ENCODE measurements at places on chromosomes 11 and 22.

- no peak for DNase-seq
These were observed 82.6 kb downstream of the SLC1A2 start for GRCh38 chr11:35336726-35337125.

- DNase-seq, result no peak
These were observed 64.4 kb downstream of the FAM76B start for GRCh38 chr11:95725196-95725595.

DNA sequence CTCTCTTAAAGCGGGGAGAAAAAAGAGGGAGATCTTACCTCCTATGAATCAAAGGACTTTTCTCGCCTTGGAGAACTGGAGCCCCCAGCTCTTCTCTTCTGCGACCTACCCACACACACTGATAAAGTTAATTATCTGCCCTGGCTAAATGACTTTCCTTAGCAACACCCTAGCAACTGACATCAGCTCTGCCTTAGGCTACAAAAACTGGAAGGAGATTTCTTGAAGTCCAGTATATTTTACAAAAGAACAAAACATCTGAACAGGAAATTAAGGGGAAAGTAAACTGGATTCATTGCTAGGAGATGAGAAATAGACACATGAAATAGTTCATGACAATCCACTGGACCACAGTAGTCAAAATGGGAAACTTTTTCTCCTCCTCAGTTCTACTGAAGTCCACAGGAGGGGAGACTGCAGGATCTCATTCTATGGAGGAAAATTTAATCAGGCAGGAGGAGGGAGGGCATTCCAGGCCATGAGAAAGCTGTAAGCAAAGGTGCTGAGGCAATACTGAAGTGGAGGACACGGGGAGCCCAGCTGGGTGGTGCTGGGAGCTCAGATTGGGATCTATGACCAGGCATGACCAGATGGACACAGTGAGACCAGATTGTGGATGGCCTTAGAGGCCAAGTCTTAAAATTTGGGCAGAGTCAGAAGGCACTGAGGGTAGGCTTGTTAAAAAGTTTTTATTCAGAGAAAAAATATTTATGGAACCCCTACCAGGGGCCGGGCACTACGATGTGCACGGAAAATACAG is 3.7 kb upstream of the SPON1 start:
- DNase-seq, result no peak

DNA sequence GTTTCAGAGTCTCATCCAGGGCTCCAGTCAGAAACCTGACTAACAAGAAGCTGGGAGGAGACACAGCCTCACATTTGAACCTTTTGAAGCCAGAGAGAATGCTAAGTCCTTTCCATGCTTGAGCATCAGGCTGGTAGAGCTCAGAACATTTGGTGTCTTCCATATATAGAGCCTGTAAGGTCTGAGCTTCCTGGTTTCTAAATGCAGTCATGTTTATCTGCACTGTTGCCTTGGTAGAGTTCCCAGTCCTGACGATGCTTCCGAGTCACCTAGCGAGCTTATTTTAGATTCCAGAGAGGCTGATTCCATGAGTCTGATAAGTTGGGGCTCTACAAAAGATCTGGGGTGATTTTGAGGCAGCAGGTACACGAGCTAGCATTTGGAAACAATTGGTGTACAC is 68.4 kb upstream of the SORL1 start:
- DNase-seq, result no peak

DNA sequence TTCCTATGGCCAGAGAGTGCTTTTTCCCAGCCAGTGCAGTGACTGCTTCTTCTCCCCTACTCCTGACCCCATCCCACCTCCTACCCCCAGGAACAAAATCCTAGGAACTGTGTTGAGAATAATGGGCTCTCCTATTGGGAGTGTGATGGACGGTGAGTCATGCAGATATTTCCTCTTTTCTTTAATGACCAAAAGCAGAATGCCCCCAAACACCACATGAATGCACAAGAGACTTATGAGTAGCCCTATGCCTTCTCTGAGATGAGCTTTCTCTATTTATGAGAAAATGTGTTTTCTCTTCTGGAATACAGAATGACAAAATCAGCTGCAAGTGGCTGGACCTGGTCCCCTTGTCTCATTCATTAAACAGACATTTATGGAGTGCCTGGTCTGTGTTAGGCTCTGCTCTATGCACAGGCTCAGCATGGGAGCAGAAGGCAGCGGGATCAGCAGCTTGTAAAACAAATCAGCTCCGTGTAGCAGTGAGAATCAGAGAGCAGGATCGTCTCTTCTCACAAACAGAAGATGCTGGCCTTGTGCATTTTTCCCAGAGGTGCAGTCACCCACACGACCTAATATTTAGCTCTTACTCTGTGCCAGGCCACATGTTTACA is 47.5 kb upstream of the GALNT18 start:
- no peak for DNase-seq

- no peak for DNase-seq
These were observed 61.2 kb upstream of the MYOD1 start for GRCh38 chr11:17658211-17658610.
